ENCODE measurements at places on chromosomes 13 and 19. TPM values are rescaled to one million over a fixed set of nuclear protein-coding genes. Genes with fewer than 3 reads are reported as not detected.

GRCh38 chr13:76610819-76611415 lies 275.3 kb downstream of the KCTD12 start:
- DNase-seq = no peak

- DNase-seq = no peak
Measured at GRCh38 chr13:108834193-108834592, 204.8 kb downstream of the MYO16 start.

DNA sequence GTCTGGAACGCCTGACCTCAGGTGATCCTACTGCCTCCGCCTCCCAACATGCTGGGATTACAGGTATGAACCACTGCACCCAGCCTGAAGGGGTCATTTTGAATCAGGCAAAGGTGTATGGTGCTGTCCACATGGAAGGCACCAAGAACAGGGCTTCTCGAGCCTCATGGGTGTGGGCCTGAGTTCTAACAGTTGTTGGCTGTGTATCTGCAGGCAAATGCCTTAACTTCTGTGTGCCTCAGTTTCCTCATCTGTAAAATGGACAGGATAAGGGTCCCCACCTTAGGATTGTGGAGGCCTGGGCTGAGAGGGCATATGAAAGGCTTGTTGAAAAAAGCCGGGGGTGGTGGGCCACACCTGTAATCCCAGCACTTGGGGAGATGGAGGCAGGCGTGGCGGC lies 9.2 kb downstream of the AP1M2 start:
- no peak for DNase-seq

- no peak for DNase-seq
Measured at GRCh38 chr19:41869374-41869955, 7.6 kb upstream of the CD79A start.

- peak; percentile 64 for DNase-seq
Measured at GRCh38 chr19:42401365-42402303, 11.5 kb upstream of the CNFN start.

DNA sequence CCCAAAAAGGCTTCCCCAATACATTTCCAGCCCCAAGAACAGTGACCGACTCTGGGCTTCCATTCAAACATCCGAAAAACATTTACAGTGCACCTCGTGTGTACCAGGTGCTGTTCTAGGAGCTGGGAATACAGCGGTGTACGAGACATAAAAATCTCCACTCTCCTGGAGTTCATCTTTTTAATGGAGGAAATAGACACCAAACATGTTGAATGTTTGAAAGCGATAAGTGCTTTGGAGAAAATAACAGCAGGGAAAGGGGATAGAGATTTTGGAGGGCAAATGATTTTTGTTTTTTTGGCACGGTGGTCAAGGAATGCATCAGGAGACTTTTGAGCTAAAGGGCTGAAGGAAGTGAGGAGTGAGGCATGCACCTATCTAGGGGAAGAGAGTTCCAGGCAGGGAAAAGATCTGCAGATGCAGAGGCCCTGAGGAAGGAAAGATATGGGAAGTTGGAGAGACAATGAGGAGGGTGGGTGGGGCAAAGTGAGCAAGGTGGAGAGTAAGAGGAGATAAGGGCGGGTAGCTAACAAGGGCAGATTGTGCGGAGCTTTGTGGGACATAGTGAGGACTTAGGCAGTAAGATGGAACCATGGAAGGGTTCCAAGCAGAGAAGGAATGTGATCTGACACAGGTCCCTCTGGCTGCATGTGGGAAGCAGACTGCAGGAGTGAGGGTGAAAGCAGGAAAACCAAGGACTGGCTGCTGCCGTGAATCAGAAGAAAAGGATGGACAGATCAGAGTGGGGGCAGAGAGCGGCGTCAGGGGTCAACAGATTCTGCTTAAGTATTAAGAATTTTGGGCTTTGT lies 703 bp upstream of the FBL start:
- DNase-seq = no peak

GRCh38 chr19:36894849-36895383 lies 21.2 kb downstream of the ZNF829 start:
- no peak for DNase-seq

DNA sequence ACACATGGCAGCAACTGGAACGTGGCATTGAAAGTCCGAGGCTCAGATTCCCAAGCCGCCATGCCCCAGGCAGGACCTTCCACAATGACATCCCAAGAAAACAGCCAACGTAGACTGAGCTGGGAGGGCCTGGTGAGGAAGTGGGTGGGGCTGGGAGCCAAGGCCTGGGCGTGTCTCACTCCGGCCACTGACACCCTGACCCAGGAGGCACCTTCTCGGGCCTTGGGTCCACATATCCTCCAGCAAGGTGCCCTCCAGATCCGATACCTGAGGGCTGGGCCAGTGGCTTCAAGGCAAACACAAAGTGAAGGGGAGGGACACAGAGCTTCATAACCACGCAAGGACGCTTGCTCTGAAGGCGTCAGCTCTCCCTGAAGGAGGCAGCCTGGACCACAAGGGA lies 43.0 kb downstream of the RAB20 start:
- DNase-seq = no peak

DNA sequence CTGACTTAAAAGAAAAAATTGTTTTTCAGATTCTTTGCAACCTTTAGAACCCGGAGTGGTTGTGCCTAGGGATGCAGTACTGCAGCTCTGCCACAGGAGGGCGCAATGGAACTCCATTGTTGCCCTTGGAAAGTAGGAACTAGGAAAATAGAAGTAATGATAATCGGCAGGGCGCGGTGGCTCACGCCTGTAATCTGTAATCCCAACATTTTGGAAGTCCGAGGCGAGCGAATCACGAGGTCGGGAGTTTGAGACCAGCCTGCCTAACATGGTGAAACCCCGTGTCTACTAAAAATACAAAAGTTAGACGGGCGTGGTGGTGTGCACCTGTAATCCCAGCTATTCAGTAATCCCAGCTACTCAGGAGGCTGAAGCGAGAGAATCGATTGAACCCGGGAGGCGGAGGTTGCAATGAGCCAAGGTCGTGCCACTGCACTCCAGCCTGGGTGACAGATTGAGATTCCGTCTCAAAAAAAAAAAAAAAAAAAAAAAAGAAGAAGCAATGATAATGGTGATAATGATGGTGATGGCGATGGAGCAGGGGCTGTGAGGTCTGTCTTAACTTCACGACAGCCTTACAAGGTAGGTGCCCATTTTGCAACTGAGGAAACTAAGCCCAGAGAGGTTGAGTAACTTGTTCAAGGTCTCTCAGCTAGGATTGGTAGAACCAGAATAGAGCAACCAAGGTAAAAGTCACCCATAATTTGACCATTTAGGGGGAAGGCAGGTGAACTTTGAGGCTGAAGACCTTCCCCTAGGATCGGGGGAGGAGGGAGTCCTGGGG lies 5.5 kb upstream of the ADAMTS10 start:
- DNase-seq = peak; percentile 67

- peak; percentile 59 for DNase-seq
Measured at GRCh38 chr13:46908501-46908900, 11.6 kb upstream of the HTR2A start.

The SPACA4 gene
- total RNA-seq = not detected
